ENCODE measurements at places on chromosomes 4 and X.

GRCh38 chr4:73908965-73909364, 39.8 kb downstream of the CXCL1 start:
- H3K4me3 ChIP-seq, result no peak overlapping the region
- H3K27ac ChIP-seq, result no peak overlapping the region
- DNase-seq, result no peak
- H3K27me3 ChIP-seq, result no peaks in the 10 kb centered on the region

GRCh38 chrX:138034136-138034535, 468.2 kb downstream of the ZIC3 start:
- no peak for DNase-seq
- H3K27ac ChIP-seq, result no peak overlapping the region
- H3K27me3 ChIP-seq, result no peaks in the 10 kb centered on the region
- no peak overlapping the region for H3K4me3 ChIP-seq
- H3K4me1 ChIP-seq, result no peaks in the 10 kb centered on the region

- H3K36me3 ChIP-seq, result no peaks in the 10 kb centered on the region
- DNase-seq, result no peak
- no peaks in the 10 kb centered on the region for H3K4me1 ChIP-seq
- H3K27me3 ChIP-seq, result peaks cover 20% of the 10 kb centered on the region
These were observed 209.4 kb upstream of the ANXA3 start for GRCh38 chr4:78342125-78342524.

- peaks cover 21% of the 10 kb centered on the region for H3K27me3 ChIP-seq
- DNase-seq, result no peak
- no peaks in the 10 kb centered on the region for H3K36me3 ChIP-seq
- H3K27ac ChIP-seq, result no peak overlapping the region
These were observed 116.4 kb upstream of the LSM6 start for GRCh38 chr4:146059151-146059550.

GRCh38 chr4:153465140-153465539, 1.0 kb upstream of the TMEM131L start:
- peak overlapping the region; percentile 87 for H3K4me3 ChIP-seq
- peak overlapping the region; percentile 96 for H3K27ac ChIP-seq
- peaks cover 27% of the 10 kb centered on the region for H3K4me1 ChIP-seq
- no peaks in the 10 kb centered on the region for H3K27me3 ChIP-seq
- no peak for DNase-seq

DNA sequence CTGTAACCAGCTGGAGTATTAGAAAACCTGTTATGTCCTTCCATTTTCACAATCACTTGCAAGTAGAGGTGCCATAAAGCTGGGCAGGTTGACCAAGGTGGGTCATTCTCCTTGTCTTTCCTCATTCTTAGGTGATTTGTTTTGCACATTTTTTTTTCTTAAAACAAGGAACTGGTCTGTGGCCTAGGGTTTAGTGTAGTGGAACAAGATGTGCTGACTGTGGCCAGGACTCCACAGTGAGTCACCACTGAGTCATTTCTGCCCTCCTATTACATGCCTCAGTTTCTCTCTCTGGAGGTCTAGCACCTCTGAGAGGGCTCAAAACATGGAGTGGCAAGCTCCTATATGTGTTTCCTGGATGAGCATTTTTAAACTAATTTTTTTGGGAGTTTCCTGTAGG, 355.9 kb downstream of the GPM6A start:
- no peaks in the 10 kb centered on the region for H3K4me1 ChIP-seq
- DNase-seq, result no peak
- no peaks in the 10 kb centered on the region for H3K27me3 ChIP-seq
- H3K36me3 ChIP-seq, result no peaks in the 10 kb centered on the region
- no peak overlapping the region for H3K4me3 ChIP-seq

- no peaks in the 10 kb centered on the region for H3K36me3 ChIP-seq
- no peak overlapping the region for H3K4me3 ChIP-seq
- DNase-seq, result no peak
- peaks cover 27% of the 10 kb centered on the region for H3K27me3 ChIP-seq
- no peaks in the 10 kb centered on the region for H3K4me1 ChIP-seq
These were observed 6.8 kb downstream of the PTCHD1 start for GRCh38 chrX:23341452-23341851.

- no peak overlapping the region for H3K27ac ChIP-seq
- no peaks in the 10 kb centered on the region for H3K4me1 ChIP-seq
- no peaks in the 10 kb centered on the region for H3K27me3 ChIP-seq
- DNase-seq, result no peak
- no peaks in the 10 kb centered on the region for H3K36me3 ChIP-seq
- no peak overlapping the region for H3K4me3 ChIP-seq
These were observed 35.5 kb upstream of the SORBS2 start for GRCh38 chr4:185847352-185848097.

- H3K4me1 ChIP-seq, result no peaks in the 10 kb centered on the region
- DNase-seq, result no peak
- H3K27me3 ChIP-seq, result peaks cover 11% of the 10 kb centered on the region
- no peak overlapping the region for H3K4me3 ChIP-seq
- H3K36me3 ChIP-seq, result no peaks in the 10 kb centered on the region
These were observed 133.5 kb downstream of the BTC start for GRCh38 chr4:74660866-74661265.

- H3K36me3 ChIP-seq, result no peaks in the 10 kb centered on the region
- no peak for DNase-seq
- H3K4me1 ChIP-seq, result no peaks in the 10 kb centered on the region
- no peak overlapping the region for H3K27ac ChIP-seq
These were observed 30.2 kb upstream of the TENM3 start for GRCh38 chr4:182213004-182213403.

- H3K4me1 ChIP-seq, result no peaks in the 10 kb centered on the region
- H3K27ac ChIP-seq, result no peak overlapping the region
- DNase-seq, result no peak
- no peaks in the 10 kb centered on the region for H3K36me3 ChIP-seq
- no peaks in the 10 kb centered on the region for H3K27me3 ChIP-seq
These were observed 35.2 kb upstream of the SMS start for GRCh38 chrX:21905313-21905712.

GRCh38 chr4:35541888-35542213, 702.5 kb downstream of the ARAP2 start:
- no peaks in the 10 kb centered on the region for H3K27me3 ChIP-seq
- H3K27ac ChIP-seq, result no peak overlapping the region
- no peak overlapping the region for H3K4me3 ChIP-seq
- no peaks in the 10 kb centered on the region for H3K4me1 ChIP-seq

- no peaks in the 10 kb centered on the region for H3K36me3 ChIP-seq
- no peak overlapping the region for H3K4me3 ChIP-seq
- H3K4me1 ChIP-seq, result no peaks in the 10 kb centered on the region
- no peak for DNase-seq
- H3K27ac ChIP-seq, result no peak overlapping the region
These were observed 42.3 kb downstream of the AFF2 start for GRCh38 chrX:148542481-148543255.

- no peaks in the 10 kb centered on the region for H3K4me1 ChIP-seq
- H3K27ac ChIP-seq, result no peak overlapping the region
- no peaks in the 10 kb centered on the region for H3K36me3 ChIP-seq
- DNase-seq, result no peak
- H3K27me3 ChIP-seq, result peaks cover 9% of the 10 kb centered on the region
These were observed 23.6 kb upstream of the VAMP7 start for GRCh38 chrX:155857561-155857960.

GRCh38 chrX:72029483-72030411, 102.0 kb downstream of the RTL5 start:
- DNase-seq, result no peak
- no peak overlapping the region for H3K4me3 ChIP-seq
- no peaks in the 10 kb centered on the region for H3K4me1 ChIP-seq
- H3K27ac ChIP-seq, result no peak overlapping the region

DNA sequence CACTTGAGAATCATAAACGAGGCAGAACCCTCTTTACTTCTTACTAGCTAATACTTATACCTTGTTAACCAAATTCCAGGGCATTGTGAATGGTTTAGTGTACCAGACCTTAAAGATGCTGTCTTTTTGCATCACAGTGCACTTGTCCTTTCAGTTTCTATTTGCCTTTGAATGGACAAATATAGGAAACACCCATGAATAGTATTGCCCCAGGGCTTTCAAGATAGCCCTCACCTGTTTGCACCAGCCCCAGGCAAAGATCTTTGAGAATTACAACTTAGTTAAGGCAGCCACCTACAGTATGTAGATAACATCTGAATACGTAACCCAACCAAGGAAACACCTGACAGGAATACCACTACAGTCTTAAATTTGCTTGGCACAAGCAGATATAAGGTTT, 60.8 kb upstream of the CT45A1 start:
- H3K27ac ChIP-seq, result no peak overlapping the region
- H3K36me3 ChIP-seq, result no peaks in the 10 kb centered on the region
- no peak for DNase-seq
- H3K4me1 ChIP-seq, result no peaks in the 10 kb centered on the region
- H3K4me3 ChIP-seq, result no peak overlapping the region

- DNase-seq, result no peak
- H3K27me3 ChIP-seq, result no peaks in the 10 kb centered on the region
- no peak overlapping the region for H3K27ac ChIP-seq
- H3K4me3 ChIP-seq, result no peak overlapping the region
- no peaks in the 10 kb centered on the region for H3K4me1 ChIP-seq
- H3K36me3 ChIP-seq, result no peaks in the 10 kb centered on the region
These were observed 231.8 kb upstream of the AGA start for GRCh38 chr4:177673985-177674489.

DNA sequence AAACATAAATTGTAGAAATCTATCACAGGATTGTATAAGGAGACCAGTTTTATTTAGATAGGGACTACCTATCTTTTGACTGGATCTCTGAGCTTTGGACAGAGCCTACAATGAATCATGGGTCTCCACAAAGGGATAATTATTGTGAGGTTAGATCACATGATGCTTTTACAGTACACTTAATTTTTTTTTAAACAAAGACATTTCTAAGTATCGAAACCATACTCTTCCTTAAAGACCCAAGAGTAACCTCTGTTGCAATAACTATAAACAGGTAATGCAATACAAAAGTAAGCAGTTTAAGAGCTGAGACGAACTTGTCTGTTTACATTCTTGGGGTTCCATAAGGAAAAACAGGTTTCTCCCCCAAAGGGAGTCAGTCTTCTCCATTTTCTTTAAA, 64.3 kb upstream of the GABRE start:
- no peaks in the 10 kb centered on the region for H3K27me3 ChIP-seq
- H3K4me1 ChIP-seq, result no peaks in the 10 kb centered on the region
- no peak for DNase-seq
- no peak overlapping the region for H3K4me3 ChIP-seq

DNA sequence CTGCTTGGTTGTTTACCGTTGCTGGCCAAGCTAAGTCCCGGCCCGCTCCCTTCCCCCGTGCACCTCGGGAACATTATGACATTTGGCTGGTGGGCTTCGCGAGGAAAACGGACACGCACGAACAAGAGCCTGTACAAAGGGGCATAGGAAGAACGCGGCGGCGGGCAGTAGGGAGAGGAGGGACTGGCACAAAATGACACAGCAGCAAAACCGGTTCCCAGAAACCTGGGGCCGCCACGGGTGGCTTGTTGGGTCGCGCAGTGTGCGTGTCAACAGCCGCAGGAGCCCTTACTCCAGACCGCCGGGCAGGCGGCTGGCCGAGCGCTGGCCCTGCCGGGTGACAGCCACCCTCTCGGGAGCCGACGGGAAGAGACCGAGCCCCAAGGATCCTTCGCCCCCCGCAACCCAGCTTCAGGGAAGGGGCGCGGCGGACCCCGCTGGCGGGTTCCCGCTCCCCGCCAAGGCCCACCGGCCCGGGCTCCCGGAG, 1.6 kb upstream of the LIN54 start:
- peak overlapping the region; percentile 95 for H3K4me3 ChIP-seq
- peak overlapping the region; percentile 97 for H3K27ac ChIP-seq

GRCh38 chrX:22383988-22384387, 111.3 kb downstream of the CBLL2 start:
- no peak for DNase-seq
- no peaks in the 10 kb centered on the region for H3K36me3 ChIP-seq
- no peak overlapping the region for H3K4me3 ChIP-seq
- no peak overlapping the region for H3K27ac ChIP-seq
- no peaks in the 10 kb centered on the region for H3K27me3 ChIP-seq
- H3K4me1 ChIP-seq, result no peaks in the 10 kb centered on the region

- no peaks in the 10 kb centered on the region for H3K36me3 ChIP-seq
- H3K4me1 ChIP-seq, result no peaks in the 10 kb centered on the region
- H3K27ac ChIP-seq, result no peak overlapping the region
These were observed 175.5 kb upstream of the ADGRL3 start for GRCh38 chr4:61024610-61025009.

DNA sequence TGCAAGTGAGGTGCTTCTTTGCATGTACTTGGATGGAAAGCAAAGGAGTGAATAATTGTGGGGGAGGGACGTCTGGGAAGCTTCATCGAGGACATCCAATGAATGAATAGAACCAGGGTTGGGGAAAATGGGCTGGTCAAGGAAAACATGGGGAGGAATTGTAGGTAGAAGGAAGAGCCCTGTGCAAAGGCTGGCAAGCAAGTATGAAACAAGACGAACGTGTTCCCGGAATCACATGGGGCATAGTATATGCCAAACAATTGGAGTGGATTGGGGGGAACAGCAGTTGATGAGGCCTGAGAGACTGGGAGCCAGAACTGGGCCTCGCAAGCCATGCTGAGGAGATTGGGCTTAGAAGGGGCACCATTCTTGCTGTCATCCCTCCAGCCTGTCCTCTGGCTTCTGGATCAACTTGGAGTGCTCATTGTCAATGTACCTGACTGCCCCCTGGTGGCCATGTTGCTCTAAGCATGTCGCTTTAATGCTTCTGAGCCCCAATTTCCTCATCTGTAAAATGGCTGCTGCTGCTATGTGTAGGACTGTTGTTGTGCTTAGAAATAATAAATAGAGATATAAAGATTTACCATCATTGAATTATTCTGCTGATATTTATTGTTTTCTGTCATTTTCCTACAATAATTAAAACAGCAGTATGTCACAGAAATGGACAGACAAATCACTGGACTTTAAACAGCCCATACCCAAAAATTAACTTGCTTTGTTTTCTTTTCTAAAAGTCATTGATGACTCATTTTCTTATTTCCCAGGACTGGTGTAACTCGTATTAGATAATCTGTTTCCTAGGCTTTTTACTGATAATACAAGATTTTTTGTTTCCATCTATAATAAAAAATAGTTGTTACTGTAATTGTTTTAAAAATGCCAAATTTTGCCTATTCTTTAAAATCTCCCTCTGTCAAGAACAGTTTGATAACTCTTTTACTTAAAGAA, 66.4 kb downstream of the JADE3 start:
- H3K4me1 ChIP-seq, result no peaks in the 10 kb centered on the region
- no peaks in the 10 kb centered on the region for H3K36me3 ChIP-seq
- H3K27me3 ChIP-seq, result peaks cover 2% of the 10 kb centered on the region
- peak; percentile 55 for DNase-seq

- no peak overlapping the region for H3K4me3 ChIP-seq
- no peaks in the 10 kb centered on the region for H3K27me3 ChIP-seq
- no peaks in the 10 kb centered on the region for H3K36me3 ChIP-seq
- no peaks in the 10 kb centered on the region for H3K4me1 ChIP-seq
- H3K27ac ChIP-seq, result no peak overlapping the region
- no peak for DNase-seq
These were observed 1037.2 kb downstream of the PCDH18 start for GRCh38 chr4:136495076-136495475.

GRCh38 chrX:8084006-8084405, 87.1 kb downstream of the VCX2 start:
- no peak for DNase-seq
- H3K4me3 ChIP-seq, result no peak overlapping the region
- H3K36me3 ChIP-seq, result no peaks in the 10 kb centered on the region
- H3K27ac ChIP-seq, result no peak overlapping the region
- H3K27me3 ChIP-seq, result no peaks in the 10 kb centered on the region

GRCh38 chrX:47158131-47158530, 13.1 kb downstream of the RBM10 start:
- no peaks in the 10 kb centered on the region for H3K27me3 ChIP-seq
- no peak overlapping the region for H3K27ac ChIP-seq
- no peaks in the 10 kb centered on the region for H3K4me1 ChIP-seq
- no peak for DNase-seq

Measured in activated naive CD8-positive, alpha-beta T cell treated with anti-CD3 and anti-CD28 coated beads for 36 hours (primary cell).